ENCODE measurements at places on chromosomes 1 and 21.

GRCh38 chr1:65820983-65821382, 28.3 kb downstream of the PDE4B start:
- no peak for DNase-seq

DNA sequence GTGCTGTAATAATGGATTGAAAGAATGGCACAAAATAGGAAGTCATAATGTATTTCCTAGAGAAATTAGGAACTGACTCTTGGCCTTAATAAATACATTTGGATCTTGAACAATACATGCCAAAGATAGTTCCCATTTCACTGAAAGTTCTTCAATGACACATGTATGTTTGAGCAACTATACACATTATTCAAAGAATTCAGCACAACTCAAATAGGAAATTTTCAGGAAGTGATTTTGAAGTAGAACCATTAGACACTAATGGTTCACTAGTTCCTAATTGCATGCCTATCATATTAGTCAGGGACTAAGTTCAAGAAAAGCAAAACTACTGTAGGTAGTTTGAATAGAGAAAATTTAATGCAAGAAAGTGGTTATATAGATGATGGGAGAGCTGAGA, 404.7 kb downstream of the LMO4 start:
- DNase-seq: no peak

DNA sequence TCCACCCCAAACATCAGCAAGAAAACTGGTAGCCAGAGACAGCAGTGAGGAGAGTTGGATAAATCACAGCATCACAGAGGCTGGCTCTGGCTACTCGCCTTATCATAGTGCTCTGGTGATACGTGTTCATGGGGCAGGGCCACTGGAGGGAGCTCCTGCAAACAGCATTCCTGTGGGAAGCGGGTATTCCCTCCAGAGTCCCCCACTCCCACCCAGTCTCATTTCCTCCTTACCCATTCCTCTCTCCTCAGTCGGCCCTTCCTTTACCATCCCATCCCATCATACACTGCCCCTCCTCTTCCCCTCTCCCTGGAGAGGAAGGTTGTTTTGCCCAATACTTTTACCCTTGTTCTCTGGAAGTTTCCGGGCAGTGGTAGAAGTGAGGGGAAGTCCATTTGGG, 7.1 kb downstream of the NHLH2 start:
- DNase-seq: no peak

DNA sequence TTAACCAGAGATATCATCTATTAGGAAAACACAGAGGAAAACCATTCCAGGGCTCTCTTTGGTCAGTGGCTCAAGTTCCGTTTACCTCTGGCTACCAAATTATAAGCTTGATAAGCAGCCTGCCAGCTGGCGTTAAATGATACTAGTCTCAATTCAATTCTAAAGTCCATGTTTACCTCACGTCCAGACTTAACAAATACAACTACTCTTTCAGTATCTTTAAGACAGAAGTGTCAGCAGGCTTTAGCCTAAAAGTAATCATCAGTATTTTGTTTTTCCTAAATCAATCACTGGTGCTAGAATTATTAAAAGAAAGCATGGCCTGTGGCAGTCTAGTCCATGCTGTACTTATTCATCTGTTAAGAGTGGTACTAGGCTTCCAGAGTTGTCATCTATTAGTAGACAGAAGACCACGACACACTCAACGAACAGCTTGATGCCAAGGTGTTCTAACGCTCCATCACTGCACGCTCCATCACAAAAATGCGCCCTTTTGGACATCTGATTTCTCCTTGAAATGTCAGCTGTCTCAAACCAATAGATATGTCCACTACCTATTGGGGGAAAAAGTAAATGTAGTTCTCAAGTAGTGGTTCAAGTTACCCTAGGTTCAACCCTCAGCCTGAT, 1.5 kb downstream of the IVNS1ABP start:
- DNase-seq: no peak

DNA sequence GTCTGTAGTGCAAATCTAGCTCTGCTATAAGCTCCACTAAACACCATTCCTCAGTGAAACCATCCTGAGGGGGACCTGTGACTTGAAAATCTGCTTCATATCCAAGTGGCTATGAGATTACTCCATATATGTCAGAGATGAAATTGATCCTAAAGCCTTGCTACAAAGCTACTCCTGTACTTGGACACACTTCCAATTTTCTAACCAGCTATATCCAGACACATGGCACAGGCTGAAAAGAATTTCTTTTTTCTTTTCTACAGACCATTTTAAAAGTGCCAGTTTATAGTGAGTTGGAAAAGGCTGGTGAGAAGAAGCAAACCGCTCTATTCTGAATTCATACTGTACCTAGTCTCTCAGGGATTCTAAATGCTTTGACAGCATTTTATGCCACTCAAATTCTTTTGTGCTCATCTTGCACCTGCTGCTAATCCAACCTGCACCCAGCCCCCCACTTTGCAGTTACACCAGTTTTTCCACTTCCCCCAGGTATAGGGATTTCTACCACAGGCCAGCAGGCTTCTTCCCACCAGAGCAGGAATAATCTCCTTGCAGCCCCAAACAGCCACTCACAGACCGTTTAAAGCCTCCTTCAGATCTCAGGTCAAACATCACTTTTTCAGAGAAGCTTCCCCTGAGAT, 112.5 kb downstream of the RERE start:
- no peak for DNase-seq

DNA sequence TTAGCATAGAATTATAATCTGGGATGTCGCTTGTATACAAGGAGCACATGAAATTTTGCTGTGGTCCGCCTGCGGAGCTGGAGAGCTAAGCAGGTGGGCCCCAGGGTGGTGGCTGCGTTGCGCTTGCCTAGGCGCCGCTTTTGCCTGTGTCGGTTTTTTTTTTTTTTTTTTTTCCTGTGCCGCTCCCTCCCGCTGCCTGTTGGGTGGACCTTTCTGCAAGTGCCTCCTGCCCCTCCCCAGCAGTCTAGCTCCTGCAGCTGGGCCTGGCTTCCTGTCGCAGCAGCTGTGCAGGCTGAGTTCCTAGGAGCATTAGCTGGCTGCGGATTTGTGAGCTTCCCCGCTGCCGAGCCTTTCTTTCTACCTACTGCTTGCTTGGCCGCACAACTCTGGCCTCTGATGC, 20.6 kb downstream of the PYHIN1 start:
- DNase-seq: no peak

GRCh38 chr1:234771642-234772344, 161.8 kb upstream of the IRF2BP2 start:
- DNase-seq: no peak

DNA sequence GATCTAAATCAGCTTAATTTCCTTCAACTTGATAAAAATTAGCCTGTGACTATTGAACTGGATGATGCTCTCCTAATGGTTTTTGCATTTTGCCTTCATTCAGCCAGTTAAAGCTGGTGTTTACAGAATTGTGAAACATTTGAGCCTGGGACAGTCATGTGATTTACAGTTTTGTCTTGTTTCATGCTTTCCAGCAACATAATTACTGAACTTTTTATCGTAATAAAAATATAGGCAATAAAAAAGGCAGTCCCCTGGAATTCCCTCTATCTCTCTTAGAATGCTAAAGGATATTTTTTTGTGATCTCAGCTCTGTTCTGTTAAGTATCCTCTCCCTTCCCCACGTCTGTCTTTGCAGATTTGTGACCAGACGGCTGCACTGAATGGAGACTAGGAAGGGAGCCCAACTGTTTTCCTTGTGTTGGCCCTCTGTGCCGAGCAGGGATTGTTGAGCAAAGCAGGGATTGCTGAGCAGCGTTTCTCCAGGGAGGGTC, 70.3 kb upstream of the RGL1 start:
- DNase-seq: no peak

DNA sequence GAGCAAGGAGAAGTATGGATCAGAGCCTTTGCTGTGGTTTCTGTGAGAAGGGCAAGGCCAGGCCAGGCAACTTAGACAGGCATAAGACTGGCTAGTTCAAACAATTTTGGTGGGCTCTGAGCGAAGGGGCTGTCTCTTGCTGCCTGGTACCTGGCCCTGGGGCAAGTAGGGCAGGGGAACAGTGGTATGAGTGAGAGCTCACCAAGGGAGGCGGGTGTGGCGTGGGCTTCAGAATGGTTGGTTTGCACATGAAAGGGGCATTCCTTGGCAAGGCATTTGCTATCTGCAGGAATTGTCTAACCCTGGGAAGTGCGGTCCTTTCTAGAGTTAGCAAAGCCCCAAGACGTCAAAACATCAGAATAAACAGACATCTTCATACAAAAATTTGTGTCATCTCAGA, 210.5 kb downstream of the CAMTA1 start:
- DNase-seq: no peak

- no peak for DNase-seq
Observed at GRCh38 chr1:242139442-242139841, 140.5 kb upstream of the MAP1LC3C start.

DNA sequence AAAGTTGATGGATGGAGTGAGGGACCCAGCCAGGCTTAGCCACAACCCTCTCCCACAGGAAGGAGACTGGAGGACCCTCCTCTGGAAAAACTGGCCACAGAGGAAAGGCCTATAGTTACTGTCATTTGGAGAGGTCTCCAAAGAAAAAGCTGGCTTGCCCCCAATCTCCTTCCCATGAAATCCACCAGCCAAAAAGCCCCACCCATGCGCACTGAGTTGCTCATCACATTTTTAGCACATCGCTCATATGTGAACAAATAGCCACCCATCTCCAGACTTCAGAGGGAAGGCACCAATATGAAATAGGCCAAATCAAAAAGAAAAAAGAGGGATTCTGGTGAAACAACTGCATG, 36.9 kb upstream of the QSOX1 start:
- no peak for DNase-seq

GRCh38 chr1:206912445-206913095, 9.2 kb downstream of the FCMR start:
- DNase-seq: peak; percentile 62

GRCh38 chr1:11395616-11396015, 83.3 kb upstream of the DISP3 start:
- no peak for DNase-seq

DNA sequence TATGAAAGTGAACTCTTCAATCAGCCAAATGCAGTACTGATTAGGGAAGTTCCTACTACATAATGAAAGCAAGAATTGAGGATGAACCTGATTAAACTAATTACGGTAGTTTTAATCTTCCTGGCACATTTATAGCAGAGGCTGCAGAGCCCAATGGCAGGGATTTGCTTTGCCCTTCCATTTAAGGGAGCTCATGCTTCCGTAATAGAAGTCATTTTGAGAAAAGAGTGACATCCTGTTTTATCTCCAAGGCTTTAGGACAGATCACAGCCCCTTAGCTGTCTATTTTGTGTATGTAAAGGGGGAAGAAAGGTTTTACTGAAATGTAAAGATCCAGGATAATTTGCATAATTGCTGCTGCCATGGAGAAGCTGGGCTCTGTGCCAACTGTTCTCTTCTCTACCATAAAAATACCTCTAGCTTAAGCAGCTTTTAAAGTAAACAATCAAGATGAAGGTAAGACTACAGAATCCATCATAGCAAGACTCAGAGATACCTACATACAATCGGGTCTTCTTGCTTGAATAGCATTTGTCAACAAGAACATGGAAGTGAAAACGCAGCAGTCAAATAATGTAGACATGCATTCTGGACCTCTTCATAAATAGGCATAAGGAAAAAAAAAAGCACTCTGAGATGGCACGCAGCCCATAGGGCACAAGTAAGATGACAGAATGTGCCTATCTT, 62.5 kb downstream of the ASH1L start:
- no peak for DNase-seq

DNA sequence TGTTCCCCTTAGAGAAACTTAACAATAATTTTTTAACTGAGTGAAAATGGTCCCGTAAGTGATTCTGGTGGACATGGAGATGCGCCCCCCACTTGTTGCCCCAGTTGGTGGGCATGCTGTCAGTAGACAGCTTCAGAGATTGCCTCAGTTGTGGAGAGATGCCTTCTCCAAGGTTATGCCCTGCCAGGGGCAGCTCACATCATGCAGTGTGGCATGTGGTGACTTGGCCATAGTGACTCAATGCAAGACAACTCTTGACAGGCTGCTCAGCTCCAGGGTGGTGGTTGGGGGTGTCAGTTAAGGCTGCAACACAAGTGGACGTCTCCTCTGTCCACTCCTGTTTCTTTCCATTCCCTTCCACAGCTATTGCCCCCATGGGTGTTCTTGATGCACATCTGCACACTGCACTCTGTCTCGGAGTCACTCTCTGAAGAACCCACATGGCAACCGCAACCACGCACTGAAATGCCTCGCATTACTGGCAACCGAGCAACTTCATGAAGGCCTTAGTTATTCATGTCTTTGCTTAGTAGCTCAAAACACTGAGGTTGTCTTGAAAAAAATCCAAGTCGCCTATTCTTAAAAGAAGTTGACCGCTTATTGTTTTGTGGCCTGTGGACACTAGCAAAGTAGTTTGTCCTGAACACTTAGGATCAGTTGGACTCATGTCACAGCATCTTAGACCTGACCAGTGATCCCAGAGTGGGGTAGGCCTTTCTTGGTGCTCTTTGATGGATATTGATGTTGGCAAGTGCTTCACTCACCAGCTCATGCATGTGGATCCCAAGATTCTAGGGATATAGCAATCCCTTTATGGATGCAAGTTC, 54.8 kb upstream of the USP1 start:
- DNase-seq: no peak

DNA sequence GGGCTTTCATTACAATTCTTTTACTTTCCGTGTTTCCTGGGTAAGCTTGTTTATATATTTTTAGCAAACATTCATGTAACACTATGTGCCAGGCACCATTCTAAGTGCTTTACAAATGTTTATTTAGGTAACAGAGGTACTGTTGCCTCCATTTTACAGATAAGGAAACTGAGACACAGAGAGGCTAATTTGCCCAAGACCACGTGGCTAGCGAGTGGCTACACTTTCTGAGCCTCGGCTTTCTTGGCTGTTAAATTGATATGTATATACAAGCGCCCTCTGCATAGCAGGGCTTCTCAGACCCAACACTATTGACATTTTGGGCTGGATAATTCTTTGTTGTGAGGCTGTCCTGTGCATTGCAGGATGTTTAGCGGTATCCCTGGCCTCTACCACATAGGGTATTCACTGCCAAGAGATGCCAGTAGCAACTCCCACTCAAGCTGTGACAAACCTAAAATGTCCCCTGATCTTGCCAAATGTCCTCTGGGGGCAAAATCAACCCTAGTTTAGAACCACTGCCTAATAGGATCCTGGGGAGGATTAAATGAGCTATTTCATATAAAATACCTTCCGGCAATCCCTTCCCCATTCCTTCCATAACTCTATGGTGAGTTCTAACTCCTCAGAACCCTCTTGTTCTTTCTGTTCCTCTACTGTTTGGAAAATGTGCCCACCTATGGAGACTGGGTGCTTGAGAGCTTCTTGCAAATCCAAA, 17.2 kb upstream of the ID3 start:
- DNase-seq: no peak

GRCh38 chr1:23727362-23727811, 15.9 kb upstream of the ELOA start:
- no peak for DNase-seq

Data from nephron progenitor cell (in vitro differentiated cells).